ENCODE measurements at places on chromosomes 1 and 21.

GRCh38 chr1:95640746-95641145, 406.7 kb downstream of the RWDD3 start:
- no peak for DNase-seq

DNA sequence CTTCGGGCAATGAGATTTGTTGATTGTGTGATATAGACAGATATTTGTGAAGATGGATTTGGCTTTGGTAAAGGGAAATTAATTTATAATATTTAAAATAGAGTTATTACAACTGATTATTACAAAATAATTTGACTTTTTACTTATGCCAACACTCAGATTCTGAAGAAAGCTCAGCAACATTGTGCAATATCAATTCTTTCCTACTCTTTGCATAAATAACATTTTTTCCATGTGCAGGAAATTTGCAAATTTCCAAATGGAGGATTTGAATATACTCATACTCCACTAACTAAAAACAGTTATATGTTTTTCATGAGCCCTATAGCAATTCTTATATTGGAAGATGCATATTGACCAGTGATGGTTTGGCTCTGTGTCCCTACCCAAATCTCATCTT, 676.4 kb upstream of the ADAMTS5 start:
- DNase-seq: no peak

- no peak for DNase-seq
Measured at GRCh38 chr1:111236806-111237205, 9.3 kb downstream of the CHI3L2 start.

DNA sequence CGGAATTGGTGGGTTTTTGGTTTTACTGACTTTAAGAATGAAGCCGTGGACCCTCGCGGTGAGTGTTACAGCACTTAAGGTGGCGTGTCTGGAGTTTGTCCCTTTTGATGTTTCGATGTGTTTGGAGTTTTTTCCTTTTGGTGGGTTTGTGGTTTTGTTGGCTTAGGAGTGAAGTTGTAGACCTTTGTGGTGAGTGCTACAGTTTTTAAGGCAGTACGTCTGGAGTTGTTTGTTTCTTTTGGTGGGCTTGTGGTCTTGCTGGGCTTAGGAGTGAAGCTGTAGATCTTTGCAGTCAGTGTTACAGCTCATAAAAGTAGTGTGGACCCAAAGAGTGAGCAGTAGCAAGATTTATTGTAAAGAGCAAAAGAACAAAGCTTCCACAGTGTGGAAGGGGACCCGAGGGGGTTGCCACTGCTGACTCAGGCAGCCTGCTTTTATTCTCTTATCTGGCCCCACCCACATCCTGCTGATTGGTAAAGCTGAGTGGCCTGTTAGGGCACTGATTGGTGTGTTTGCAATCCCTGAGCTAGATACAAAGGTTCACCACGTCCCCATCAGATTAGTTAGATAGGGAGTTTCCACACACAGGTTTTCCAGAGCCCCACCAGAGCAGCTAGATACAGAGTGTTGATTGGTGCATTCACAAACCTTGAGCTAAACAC, 20.9 kb downstream of the HENMT1 start:
- no peak for DNase-seq

DNA sequence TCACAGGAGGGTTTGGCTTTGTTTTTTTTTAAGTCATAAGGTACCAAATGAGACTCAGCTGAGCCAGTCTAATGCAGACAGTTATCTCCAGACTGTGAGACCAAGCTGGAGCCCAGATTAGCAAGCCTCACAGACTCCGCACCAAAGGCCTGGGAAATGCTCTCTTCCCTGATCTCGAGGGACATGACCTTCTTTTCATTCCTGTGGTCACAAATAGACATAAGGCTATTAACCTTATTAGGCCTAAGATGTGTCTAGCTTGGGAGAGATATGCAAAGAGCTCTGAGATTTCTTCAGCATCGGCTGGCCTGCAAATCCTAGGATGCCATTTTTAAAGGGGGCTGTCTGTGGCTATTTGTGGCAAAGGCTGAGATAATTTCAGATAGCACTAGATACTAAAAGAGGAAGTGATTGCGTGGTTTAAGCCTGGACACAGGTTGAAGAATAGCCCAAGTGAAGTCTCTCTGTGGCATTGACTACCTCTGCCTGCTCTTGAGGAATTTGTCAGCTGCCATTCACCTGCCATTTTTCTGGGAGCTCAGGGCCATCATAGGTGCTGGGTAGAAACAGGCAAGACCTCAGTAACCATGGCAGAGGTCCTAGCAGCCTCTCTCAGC, 301.3 kb downstream of the SIPA1L2 start:
- DNase-seq: no peak

GRCh38 chr21:25929856-25930520, 195.2 kb downstream of the GABPA start:
- DNase-seq: no peak

GRCh38 chr1:28296401-28297261, 32.2 kb upstream of the MED18 start:
- DNase-seq: no peak

DNA sequence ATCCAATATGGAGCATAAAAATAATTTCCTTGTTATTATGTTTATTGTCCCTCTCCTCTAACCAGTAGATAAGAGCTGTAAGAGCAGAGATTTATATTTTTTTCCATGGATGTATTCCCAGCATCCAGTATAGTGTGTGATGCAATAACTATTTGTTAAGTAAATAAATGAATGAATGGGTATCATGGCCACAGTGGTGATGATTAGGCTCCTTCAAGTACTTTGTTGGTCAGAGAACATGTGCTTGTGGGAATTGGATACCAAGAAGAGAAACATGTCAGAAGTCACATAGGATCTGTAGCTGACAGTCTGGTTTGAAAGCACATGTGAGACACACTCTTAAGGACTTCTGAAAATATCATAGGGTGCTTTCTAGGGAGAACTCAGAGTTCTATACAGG, 588.5 kb downstream of the AGBL4 start:
- DNase-seq: no peak

DNA sequence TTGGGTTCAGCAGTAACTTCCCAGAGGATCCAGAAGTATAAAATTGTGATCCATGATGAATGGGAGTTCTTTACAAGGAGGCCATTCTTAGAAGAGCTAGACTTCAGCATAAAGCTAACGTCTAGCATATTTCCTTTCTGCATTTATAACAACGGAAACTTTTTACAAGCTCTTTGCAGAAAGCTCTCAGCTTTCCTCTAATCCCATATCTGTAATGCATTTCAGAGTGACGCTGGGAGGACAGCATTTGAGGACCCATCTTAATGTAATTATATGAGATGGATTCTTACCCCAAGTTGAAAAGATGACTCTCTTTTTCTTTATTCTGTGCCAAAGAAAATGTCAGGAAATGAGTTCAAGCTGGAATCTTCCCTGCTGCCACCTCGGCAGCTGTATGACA, 132.0 kb upstream of the CACHD1 start:
- DNase-seq: no peak

- DNase-seq: no peak
Measured at GRCh38 chr1:164740000-164740526, 181.1 kb downstream of the PBX1 start.

- no peak for DNase-seq
Measured at GRCh38 chr1:22487781-22488180, 36.1 kb downstream of the ZBTB40 start.

GRCh38 chr1:35502242-35502641, 55.0 kb downstream of the KIAA0319L start:
- no peak for DNase-seq

GRCh38 chr1:214660900-214661299, 57.9 kb downstream of the CENPF start:
- no peak for DNase-seq

DNA sequence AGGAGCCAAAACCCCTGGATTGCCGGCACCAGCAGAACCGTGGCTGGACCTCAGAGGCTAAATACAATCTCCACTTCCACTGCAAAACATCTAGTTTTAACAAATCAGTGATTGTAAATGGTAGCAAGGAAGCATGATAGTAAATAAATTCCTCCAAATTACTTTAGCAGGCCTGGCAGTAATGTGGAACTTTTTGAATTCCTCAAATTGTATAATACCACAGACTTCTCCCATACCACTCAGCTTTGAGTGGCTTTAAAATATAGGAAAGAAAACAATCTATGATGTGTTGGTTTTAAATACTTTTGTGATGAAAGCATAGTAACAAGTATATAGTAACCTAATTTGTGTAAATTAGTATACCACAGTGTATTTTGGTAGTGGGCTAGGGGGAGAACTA, 34.1 kb downstream of the NIBAN1 start:
- DNase-seq: no peak

GRCh38 chr1:33277488-33278084, 21.3 kb downstream of the ZNF362 start:
- DNase-seq: no peak

DNA sequence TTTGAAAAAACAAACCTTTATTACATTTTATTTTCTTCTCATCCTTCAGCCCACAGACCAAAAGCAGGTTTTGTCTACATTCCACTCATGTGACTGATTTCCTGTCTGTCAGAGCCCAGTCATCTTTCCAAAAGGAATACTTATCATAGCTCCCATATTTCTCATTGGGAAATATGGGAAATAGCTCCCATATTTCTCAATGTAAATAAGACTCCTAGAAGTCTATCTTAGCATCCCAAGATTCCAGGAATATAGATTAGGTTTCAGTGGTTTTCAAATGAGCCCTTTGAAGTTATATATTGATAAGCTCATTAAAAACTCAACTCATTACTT, 19.1 kb upstream of the NRDC start:
- DNase-seq: no peak

Data from activated CD4-positive, CD25-positive, alpha-beta regulatory T cell treated with anti-CD3 and anti-CD28 coated beads, Interleukin-2, amount 50 U/mL, for 16 hours (primary cell).